ENCODE measurements at places on chromosomes 4 and X.

GRCh38 chrX:145630081-145630480 lies 187.5 kb upstream of the SLITRK2 start:
- DNase-seq: no peak

DNA sequence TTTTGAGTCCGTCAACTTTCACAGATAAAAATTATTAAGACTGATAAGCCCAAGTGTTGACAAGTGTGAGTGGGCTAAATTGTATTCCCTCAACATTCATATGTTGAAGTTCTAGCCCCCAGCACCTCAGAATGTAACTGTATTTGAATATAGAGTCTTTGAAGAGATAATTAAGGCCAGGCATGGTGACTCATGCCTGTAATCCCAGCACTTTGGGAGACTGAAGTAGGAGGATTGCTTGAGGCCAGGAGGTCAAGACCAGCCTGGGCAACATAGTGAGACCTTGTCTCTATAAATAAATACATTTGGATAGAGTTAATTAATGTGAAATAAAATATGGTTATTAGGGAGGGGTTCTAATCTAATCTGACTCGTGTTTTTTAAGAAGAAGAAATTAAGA lies 29.7 kb upstream of the SLC25A4 start:
- peak; percentile 16 for DNase-seq

GRCh38 chrX:21863241-21863640 lies 7.5 kb downstream of the YY2 start:
- DNase-seq: no peak

- DNase-seq: peak; percentile 62
Observed at GRCh38 chrX:49002091-49002935, at the start of gene GRIPAP1. GRIPAP1 (minus strand) TSS chrX:49002264; CDS start chrX:49002229, 35 bp downstream.

DNA sequence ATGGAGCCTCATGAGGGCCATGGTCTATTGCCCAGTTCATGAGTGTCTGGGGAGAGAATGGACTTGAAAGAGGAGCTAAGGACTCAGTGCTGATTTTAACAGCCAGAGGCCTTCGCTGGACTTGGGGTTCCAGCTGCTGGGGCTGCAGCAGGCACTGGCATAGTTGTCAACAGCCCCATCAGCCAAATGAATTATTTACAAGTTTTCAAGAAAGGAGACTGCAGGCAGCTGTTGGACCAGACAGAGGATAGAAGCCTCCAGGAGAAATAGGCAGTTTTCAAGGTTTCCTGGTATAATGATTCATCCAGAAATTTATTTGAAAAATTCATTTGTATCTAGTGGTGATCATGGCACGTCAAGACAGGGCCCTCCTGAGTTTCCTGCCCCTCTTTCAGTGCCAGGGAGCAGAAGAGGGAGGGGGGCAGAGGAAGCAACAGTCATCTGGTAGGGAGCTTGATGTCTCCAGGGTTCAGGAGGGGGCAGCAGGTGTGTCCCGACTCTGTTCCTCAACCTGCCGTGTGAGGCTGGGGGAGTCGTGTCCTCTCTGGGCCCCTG lies 63.1 kb upstream of the GPR78 start:
- peak; percentile 44 for DNase-seq

- peak; percentile 61 for DNase-seq
Observed at GRCh38 chr4:164261831-164262230, 492.1 kb upstream of the SMIM31 start.

DNA sequence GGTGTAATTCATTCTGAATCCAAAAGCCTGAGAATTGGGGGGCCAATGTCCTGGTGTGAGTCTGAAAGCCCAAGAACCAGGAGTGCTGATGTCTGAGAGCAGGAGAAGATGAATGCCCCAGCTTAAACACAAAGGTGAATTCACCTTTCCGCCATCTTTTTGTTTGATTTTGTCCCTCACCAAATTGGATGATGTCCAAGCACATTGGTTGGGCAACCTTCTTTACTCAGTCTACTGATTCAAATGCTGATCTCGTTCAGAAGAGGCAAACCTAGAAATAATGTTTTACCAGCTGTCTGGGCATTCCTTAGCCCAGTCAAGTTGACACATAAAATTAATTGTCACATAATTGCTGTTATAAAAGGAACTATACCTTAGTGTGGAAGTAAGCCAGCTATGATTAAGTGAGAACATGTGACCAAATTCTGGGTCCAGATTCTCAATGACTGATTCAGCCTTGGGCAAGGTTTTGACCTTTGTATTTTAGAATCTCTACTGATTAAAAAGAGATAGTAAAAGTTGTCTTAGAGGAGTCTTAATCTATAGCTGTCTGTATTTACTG lies 34.5 kb upstream of the SLC4A4 start:
- no peak for DNase-seq

- DNase-seq: no peak
Observed at GRCh38 chrX:19326567-19326966, 17.2 kb upstream of the PDHA1 start.

GRCh38 chr4:39427520-39428114 lies 20.9 kb downstream of the KLB start:
- no peak for DNase-seq

DNA sequence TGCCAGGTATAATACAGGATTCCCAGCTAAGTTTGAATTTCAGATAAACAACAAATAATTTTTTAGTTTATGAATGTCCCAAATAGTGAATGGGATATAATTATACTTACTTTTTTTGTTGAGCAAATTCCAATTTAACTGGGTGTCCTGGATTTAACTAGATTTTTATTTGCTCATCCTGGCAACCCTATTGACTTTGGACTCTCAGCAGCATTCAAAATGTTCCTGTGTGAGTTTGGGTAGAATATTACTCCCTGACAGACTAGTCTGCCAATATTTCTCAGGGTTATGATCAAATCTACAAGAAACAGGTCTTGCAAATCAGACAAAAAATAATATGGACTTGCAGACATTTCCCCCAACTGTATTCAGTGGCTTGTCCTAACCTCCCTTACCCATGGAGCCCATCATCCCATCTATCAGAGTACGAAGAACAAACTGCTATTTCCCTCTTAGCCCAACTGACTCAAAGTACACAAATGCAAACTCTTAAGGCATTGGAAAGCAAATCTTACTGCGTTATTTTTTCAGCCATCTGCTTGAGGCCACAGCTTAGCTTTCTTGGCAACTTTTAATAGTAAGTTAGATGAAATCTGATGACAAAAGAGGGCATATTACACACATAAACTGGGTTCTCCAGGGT lies 20.7 kb downstream of the SETD7 start:
- no peak for DNase-seq

- no peak for DNase-seq
Observed at GRCh38 chr4:67201334-67201733, 344.0 kb downstream of the CENPC start.

DNA sequence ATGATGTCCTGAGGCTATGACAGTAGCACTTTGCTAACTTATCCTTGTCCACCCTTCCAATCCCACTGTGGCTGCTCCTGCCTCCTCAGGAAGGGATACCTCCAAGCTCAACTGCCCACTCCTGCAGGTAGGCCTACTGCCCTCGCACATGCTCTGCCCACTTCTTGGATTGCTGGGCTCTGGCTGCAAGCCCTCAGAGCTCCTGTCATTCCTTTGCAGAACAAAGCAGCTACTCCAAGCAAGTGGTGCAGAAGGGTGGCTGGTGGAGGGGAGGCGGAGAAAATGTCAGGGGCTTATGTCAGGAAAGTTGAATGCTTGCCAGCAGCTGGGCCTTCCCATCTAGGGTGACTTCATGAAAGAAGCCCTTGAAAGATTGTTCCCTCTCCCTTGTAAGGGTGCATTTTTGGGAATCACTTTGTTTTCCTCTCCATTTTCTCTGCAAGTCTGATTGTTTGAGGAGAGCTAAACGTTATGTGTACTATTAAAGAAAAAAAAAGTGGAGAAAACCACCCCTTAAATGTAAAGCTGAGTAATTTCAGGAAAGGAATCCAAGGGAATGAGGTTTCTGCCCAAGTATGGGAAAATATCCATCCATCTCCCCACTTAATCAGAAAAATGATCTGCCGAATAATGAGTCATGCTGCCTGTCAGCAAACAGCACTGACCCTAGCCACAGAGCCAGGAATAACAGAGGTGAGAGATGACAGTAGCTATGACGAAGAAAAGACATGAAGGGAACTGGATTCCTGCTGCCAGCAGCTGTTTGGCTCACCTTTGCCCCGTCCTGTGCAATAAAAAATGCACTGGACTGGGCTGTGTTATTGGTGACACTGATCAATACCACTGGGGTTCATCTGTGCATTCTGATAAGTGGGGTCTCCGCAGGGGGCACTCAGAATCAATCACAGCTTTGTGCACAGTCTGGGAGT lies 102.0 kb downstream of the RTL5 start:
- peak; percentile 66 for DNase-seq

GRCh38 chr4:87375719-87376291 lies 15.2 kb downstream of the HSD17B11 start:
- DNase-seq: peak; percentile 20

GRCh38 chr4:92840880-92841279 lies 537.1 kb downstream of the GRID2 start:
- DNase-seq: no peak

- DNase-seq: peak; percentile 88
Observed at GRCh38 chr4:158008551-158009218, 164.1 kb downstream of the GASK1B start.

DNA sequence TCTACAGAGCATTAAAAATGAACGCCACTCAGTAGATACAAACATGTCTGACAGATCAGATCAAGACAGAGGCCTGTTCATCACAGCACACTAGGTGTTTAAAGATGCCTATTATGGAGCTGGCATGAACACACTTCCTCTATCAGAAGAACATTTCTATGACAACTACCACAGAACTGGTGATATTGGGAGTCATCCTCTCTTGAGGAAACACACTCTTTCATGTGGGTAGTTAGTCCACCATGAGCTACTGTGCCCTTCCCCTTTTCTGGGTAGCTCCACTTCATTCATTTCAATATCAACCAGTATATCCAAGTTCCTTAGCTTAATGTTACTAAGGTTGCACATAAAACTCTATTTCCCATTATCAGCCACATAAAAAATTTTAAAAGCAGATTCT lies 46.7 kb downstream of the MAOB start:
- DNase-seq: no peak

GRCh38 chr4:123301923-123302322 lies 94.7 kb upstream of the SPRY1 start:
- DNase-seq: no peak

DNA sequence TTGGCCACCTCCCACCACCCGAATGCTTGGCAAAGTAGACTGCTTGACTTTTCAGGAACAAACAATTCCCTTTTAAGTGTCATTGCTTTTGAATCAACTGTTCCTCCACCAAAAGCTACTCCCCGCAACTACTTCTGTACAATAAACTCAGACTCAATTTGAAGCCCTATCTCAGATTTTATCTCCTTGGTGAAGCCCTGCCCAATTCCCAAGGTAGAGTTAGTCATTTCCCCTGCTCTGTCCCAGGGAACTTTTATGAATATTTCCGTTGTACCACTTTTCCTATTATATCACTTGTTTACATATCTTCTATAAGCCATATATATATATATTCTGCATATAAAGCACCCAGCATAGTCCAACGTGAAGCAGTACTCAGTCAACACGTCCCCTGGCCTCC lies 102.8 kb downstream of the C4orf51 start:
- DNase-seq: no peak

DNA sequence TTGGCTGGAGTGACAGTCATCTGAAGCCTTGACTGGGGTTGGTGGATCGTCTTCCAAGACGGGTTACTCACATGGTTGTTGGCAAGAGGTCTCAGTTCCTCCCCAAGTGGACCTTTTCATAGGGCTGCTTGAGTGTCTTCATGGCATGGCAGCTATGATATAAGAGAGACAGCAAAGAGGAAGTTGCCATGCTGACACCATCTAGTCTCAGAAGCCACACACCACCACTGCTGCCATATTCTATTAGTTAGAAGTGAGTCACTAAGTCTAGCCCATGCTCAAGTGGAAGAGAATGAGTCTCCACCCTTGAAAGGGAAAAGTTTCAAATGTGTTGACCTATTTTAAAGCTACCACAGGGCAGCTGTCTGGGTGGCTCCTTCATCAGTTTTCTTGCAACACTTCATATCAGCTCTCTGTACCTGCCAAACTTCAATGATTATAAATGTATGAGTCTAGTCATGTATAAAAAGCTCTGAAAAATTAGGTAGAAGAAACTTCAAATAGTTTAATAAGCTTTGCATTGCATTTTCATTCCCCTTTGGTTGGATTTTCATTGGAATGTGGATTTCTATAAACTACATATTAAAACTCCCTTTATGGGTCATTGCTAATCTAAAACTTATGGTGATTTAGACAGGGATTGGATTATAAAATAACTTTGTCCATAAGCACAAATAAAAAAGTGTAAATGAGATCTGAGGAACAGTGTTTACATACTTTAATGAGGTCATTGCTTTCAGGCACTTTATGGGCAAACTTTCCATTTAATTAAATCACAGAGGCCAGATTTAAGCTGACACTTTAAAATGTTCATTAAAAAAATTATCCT lies 68.0 kb upstream of the ATXN3L start:
- peak; percentile 88 for DNase-seq

- DNase-seq: no peak
Observed at GRCh38 chrX:55033429-55033828, 2.7 kb upstream of the ALAS2 start.

GRCh38 chr4:99437723-99438404 lies 2.7 kb upstream of the ADH7 start:
- no peak for DNase-seq

- peak; percentile 16 for DNase-seq
Observed at GRCh38 chr4:85475631-85476233, 782 bp downstream of the ARHGAP24 start.

GRCh38 chr4:88018466-88018865 lies 11.0 kb downstream of the PKD2 start:
- DNase-seq: peak; percentile 65

Measured in MG63 (cell line).